ENCODE measurements at places on chromosomes 11 and 22. TPM values are rescaled to one million over a fixed set of nuclear protein-coding genes. Genes with fewer than 3 reads are reported as not detected.

GRCh38 chr22:20257212-20258020, 10.7 kb downstream of the RTN4R start:
- no peak for DNase-seq

DNA sequence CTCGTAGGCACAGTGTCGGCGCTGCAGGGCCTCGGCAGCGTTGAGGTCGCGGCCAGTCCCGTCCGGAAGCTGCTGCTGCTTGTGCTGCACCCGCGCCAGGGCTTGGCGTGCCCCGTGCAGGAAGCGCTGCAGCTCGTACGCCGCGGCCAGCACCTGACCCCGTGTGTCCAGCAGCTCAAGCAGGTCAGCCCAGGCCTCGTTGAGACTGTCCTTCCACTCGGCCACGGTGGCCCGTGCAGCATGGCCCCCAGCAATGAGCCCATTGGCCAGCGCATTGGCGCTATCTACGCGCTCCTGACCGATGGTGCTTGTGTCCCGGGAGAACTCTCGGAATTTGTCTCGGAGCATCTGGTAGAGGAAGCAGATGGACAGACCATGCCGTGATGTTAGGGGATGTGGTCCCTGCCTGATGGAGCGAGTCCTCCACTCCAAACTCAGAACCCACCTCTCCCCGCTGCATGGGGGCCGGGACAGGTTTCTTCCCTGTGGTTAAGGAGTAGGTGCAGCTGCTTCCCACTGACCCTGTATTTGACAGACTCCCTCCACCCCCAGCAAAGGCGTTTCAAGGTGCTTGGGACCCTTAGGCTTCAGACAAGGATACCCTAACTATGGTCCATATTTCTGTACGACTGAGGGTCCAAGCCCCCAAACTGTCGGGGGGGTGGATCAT, 13.8 kb upstream of the RBM4B start:
- no peak for DNase-seq

DNA sequence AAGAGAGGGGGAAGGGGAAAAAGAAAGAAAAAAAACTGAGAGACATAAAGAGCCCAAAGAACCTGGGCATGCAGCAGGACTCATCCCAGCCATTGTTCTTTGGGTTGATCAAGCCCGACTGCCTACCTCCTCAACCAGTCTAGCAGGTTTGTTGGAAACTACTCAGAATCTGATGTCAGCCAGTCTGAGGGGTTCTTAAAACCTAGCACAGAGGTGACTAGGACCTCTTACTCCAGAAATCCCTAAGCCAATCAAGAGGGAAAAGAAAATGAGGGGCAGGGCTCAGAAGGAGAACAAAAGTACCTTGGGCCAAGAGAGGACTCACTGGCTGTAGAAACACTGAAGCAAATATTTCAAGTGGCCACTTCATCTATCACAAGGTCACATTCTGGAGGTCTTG, 228.0 kb downstream of the AASDHPPT start:
- no peak for DNase-seq

DNA sequence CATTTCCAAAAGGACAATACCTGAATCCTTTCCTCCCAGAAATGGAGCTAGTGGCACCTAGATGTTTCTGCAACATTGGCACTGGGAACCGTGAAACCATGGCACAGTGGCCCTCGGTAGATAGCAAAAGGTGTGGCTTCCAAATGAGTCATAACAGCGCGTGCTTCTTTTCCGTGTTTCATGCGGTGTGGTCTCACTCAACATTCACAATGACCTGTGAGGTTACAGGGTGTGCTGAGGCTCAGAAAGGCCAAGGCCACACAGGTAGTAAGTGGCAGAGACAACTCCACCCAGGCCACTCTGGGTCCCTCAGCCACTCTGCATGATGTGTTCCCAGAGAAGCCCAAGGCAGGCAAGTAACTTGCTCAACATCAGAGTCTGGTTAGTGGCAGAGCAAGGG, 67.4 kb downstream of the TP53I11 start:
- DNase-seq = no peak

LRRC56 gene
- total RNA-seq = 0.22 TPM

DNA sequence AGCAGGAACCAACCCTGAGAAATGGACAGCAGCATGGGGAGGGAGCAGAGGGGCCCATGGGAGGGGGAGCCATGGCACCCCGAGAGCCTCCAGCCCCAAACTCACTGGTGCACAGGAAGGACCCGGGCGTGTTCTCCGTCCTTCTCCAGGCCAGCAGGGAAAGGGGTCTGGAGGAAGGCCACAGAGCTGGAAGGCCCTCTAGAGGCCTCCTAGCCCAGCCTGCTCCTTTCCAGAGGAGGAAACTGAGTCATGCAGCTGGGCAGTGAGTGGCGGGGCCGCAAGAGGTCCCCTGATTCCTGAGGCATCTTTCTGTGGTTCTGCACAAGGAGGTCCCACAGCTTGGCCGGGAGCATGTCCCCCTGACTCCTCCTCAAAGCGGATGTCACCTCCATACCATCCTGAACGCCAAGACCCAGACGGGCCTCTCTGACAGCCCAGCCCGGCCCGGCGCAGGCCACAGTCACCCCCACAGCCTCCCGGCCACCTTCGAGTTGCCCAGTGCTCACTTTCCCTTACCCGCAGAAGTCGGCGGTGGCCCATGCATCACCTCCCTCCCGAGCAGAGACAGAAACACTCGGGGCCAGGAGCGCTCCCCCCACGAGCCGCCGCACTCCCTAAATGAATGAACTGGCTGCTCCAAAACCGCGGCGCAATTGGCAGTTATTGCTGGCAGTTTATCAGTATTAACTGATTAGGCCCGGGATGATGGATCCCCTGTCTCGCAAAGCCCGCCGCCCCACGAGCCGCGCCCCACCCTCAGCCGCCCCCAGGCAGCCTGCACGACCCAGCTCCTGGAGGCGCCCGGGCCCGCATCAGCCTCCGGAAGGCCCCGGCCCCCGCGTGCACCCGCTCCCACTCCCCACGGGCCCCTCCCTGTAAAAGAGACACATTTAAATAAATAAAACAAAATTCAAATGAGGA, 272.5 kb downstream of the BUD13 start:
- no peak for DNase-seq

GRCh38 chr11:11290354-11290753, 62.7 kb downstream of the CSNK2A3 start:
- DNase-seq = no peak

GRCh38 chr11:12106501-12106900, 3.9 kb upstream of the MICAL2 start:
- no peak for DNase-seq
